Stimulated activated CD8-positive, alpha-beta memory T cell treated with anti-CD3 and anti-CD28 coated beads, Interleukin-7, amount 100 ng/mL, for 1 hour (primary cell): ENCODE measurements at places on chromosomes 5 and 9.
A peak's percentile ranks its signal among the peaks of the same experiment; 100 is the strongest.

DNA sequence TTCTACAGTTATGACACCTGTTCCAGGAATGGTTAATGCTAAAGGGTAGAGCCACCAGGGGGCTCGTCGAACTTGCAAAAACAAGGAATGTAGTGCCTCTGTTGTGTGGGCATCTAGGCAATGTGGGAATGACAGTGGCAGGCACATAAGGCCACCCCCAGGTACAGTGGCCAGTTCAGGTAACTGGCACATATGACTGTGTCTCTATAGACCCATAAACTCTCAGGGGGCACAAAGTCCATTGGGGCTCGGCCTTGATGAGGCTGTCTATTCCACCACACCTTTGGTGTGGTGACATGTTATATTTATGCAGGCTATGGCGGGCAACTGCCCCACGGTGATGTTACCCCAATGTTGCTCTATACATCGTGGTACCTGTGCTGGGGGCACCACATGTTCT, 59.6 kb upstream of the FAM120A start:
- DNase-seq: no peak

GRCh38 chr9:9389904-9390303, 1222.9 kb downstream of the PTPRD start:
- no peak for DNase-seq

- no peak for DNase-seq
Measured at GRCh38 chr5:161372682-161373344, 173.7 kb downstream of the GABRB2 start.

DNA sequence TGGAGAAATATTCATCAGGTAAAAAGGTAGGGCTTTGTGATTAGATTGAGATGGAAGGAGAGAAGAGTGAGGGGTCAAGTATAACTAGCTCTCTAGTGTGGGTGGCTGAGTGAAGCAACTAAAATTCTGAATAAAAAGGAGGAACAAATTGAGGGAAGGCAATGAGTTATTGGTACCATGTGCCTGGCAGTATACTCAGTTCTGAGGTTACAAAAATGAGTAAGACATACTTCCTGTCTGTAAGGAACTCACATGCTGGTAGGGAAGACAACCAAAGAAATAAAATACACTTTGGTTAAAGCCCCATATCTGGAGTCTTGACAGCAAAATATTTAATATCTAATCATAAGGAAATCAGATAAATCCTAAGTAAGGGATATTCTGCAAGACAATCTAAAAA, 476.8 kb upstream of the C9orf72 start:
- DNase-seq: no peak

GRCh38 chr5:58459146-58460001, 512 bp downstream of the PLK2 start:
- DNase-seq: peak; percentile 9
